Right lung (tissue), 10 donors: ENCODE measurements at places on chromosomes 2 and 18. TPM values are rescaled to one million over a fixed set of nuclear protein-coding genes. Genes with fewer than 3 reads are reported as not detected.
A peak's percentile ranks its signal among the peaks of the same experiment; 100 is the strongest.

HRH4 gene
- 0.10 TPM for polyA plus RNA-seq

DNA sequence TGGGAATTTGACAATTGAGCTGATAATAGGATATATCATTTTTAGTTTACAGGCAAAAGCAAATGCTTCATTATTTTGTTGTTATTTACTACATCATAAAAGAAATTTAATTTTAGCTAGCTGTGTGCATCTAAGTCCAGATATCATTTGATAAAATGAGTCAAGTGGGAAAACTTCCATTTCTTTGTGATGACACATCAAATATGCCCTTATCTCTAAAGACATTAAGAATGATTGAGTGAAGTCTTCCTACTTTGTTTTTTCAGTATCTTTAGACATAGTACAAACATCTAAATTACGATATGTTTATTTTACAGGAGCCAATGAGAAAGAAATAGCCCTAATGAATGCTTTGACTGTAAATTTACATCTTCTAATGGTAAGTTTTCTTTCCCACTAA, 77.0 kb downstream of the KYNU start:
- no peak for DNase-seq

ALPP gene
- not detected for polyA plus RNA-seq

TMEM247 gene
- not detected for polyA plus RNA-seq

- DNase-seq = peak; percentile 23
Measured at GRCh38 chr18:61531182-61531581, 198.0 kb downstream of the CDH20 start.

CCDC178 gene
- 1.1 TPM for polyA plus RNA-seq

GRCh38 chr18:70148039-70148938, 57.2 kb downstream of the RTTN start:
- DNase-seq = no peak

- no peak for DNase-seq
Measured at GRCh38 chr2:106596844-106597243, 109.7 kb downstream of the CD8B2 start.

ABCB11 gene
- polyA plus RNA-seq = not detected

DNA sequence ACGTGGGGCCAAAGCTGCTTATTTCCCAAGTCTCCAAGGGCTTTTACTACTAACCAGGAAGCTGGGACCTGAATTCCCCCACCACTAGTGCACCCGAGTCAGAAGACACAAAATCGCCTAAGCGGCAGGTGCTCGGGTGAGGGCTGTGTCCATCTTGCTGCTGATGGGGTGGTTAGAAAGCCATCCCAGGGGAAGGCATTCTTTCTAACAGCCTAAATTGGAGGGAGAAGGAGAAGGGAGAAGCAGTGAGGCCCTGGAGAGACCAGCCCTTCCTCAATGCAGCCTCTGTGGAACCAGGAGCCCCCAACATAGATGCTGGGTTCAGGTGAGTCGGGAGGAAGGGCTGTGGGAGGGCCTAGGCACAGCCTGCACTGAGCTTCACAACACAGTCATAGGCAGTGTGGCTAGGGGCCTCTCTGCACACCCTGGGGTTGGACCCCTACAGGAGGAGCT, 1.9 kb upstream of the PROM2 start:
- DNase-seq = no peak

DNA sequence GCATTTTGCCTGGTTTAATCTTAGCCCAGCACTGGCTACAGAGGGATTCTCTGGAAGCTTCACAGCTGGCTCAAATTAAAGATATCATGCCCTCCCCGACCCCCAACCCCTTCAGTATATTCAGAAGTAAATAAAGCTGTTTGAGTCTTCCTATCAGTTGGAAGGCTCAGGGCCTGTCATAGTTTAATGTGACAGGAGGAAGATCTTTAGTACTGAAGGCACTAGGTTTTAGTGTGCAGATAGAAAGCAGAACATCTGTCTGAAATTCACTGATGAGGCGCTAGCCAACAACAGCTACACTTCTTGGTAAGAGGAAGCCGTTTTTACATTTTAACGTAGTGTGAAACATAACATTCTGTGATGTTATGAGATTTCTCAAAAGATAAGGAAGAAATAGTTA, 969.1 kb upstream of the CDH2 start:
- no peak for DNase-seq

RALB gene
- 130 TPM for polyA plus RNA-seq

GRCh38 chr2:46270384-46270783, 26.8 kb upstream of the EPAS1 start:
- no peak for DNase-seq

LYPD6B gene
- polyA plus RNA-seq = 28.5 TPM

BMPR2 gene
- 84.9 TPM for polyA plus RNA-seq

DNA sequence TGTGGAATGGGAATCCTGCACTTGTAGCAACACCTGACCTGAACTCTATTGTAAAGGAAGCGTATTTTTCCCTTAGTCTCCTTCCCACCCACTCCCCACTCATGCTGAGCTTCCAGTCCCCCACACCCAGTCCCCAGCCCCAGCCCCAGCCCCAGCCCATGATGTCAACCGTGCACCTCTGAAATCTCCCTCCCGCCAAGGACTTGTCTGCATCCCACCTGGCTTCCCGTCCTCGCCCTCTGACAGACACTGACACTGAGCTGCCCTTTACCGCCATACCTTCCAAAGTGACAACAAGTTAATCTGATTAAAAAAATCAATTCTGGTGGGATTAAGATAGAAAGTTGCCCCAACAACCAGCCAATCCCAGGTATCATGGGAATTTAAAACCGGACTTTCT, 213.6 kb upstream of the CELF4 start:
- DNase-seq = no peak

- DNase-seq = no peak
Measured at GRCh38 chr2:38294597-38294996, 82.5 kb downstream of the ATL2 start.

- no peak for DNase-seq
Measured at GRCh38 chr2:138113871-138114525, 149.7 kb downstream of the HNMT start.

DNA sequence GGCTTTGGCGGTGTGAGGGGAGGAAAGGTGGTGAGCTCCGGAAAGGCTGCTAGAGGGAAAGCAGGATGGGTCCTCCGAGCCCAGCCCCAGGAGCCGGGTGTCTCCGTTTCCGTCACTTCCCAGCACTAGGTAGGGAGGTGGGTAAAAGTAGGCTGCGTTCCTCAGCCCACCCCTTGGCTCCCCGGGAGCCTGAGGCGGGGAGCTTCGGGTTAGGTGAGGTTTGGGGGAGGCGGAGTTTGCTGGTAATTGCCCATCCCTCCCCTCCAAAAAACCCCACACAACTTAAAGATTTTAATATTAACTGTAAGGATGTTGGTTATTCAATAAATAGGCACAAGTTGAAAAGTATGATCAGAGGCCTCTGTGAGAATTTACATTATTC, 552 bp upstream of the ATF2 start:
- DNase-seq = no peak

DNA sequence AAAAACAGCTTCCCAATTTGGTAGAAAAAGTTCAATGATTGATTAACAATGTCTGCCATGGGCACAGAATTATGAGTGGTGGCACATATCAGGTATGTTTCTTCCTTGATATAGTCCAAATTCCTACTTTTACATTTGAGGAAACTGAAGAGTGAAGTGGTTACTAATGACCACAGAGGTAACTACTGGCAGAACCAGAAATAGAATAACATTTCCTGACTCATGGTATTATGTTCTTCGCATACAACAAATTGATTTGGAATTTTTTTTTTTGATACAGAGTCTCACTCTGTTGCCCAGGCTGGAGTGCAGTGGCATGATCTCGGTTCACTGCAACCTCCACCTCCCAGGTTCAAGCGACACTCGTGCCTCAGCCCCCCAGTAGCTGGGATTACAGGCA, 6.0 kb upstream of the NFE2L2 start:
- no peak for DNase-seq

DNA sequence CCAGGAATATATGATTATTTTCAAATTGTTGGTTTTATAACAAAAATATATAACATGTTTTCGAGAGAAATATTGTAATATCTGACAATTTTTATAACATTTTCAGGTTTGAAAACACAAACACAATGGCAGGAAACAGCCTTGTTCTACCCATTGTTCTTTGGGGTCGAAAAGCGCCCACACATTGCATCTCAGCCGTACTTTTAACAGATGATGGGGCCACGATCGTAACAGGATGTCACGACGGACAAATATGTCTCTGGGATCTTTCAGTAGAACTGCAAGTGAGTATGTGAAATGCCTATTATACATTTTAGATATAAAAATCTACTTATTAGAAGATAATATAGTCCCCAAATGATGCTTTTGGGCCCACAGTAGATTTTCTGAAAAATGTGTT, 21.2 kb downstream of the WDR7 start:
- DNase-seq = no peak

LHCGR gene
- 0.13 TPM for polyA plus RNA-seq

ATP8B1 gene
- polyA plus RNA-seq = 12.1 TPM

DNA sequence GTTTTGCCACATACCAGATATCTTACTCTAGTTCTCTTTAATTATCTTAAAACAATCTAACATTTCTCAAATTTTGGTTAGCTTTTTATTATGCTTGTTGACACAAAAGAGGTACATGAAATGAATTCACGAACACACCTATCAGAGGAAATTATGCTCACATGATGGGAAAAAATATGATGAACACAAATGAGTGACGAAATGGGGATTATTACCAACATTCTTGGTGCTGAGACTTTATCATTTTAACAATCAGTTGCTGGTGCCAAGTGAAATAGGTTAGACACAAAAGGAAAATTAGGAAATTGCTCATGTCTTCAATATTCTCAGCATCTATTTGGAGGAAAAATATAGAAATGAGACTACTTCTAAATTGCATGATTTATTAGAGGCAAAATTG, 944.7 kb upstream of the NRXN1 start:
- no peak for DNase-seq

DNA sequence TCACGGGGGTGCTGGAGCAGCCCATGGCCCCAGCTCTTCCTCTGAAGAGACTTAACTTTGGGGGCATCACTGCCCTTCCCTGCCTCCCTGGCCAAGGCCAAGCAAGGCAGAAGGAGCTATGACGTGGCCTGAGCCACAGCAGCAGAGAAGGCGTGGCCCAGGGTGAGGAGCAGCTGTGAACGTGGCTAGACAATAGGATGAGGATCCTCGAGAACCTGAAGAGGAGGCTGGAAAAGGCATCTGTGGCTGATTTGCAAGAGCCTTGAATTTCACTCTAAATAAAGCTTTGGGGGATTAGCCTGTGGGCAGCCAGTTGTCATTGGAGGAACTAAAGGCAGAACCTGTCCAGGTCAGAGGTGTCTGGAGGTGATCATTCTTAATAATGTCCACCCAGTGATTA, 652.9 kb upstream of the ID2 start:
- no peak for DNase-seq

GRCh38 chr18:68244786-68245185, 470.1 kb downstream of the TMX3 start:
- DNase-seq = no peak

- no peak for DNase-seq
Measured at GRCh38 chr2:8799004-8799403, 38.4 kb downstream of the KIDINS220 start.

DNA sequence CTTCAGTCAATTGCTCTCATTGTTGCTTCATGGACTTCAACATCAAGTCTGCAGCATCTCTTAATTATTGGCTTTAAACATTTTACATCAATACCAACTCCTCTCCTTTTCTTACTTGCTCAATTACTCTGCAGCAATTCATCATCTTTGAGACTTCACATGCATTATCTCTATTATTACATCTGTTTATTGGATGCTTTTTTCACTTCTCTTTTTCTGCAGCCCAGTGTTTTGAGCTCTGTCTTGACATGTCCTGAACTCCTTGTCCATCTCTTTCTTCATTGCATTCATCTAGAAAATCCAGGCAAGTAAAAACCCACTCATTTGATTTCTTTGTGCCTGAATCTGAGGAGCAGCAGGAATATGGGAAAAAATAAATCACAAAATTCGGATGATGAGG, 647.9 kb downstream of the PLCL1 start:
- DNase-seq = no peak

- DNase-seq = no peak
Measured at GRCh38 chr2:132426656-132427055, 10.1 kb downstream of the GPR39 start.

DNA sequence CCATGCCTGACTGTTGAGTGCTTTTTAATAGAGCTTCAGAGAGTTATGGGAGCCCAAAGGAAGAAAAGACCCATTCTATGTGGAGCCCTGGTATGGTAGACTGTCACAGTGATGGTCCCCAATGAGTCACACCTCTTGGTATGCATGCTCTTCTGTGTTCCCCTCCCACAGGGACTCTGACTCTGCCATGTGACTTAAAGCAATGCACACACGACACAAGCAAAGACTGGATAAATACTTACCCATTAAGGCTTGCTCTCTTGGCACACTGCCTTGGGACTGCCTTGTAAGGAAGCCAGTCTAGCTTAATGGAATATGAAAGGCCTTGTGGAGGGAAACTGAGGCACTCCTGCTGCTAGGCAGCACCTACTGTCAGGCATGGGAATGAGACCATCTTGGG, 16.7 kb upstream of the DTNB start:
- DNase-seq = no peak

UGT1A3 gene
- not detected for polyA plus RNA-seq

DNA sequence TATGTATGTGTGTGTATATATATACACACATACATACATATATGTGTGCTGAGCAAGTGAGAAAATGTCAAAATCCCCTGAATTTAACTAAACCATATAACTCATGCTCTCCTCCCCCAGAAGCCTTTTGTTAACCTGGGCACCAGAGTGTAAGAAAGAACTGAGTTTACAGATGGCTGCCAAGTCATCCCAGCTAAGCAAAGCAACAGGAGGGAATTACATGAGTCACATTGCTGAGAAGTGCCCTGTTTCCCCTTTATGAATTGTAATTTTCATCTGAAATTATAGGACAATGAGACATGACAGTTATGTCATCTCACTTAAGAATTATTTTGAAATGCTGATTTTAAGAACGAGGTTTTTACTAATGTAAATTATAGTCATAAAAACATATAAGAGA, 29.9 kb downstream of the SCN7A start:
- DNase-seq = no peak

DNA sequence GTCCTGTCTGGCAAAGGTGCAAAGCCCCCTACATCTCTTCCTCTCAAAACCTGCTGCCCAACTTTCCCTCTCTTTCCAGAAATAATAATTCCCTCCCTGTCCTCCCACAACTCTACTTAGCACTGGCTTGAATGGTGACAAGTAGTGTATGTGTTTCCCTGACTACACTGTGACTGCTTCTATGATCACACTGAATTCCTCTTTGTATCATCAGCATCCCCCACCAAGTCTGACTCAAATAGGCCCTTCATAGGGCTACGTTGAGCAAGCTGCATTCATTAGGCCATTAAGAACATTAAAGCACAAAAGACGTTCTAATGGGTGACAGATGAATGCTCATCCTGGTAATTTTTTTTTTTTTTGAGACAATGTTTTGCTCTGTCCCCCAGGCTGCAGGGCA, 13.7 kb upstream of the ST3GAL5 start:
- no peak for DNase-seq

DNA sequence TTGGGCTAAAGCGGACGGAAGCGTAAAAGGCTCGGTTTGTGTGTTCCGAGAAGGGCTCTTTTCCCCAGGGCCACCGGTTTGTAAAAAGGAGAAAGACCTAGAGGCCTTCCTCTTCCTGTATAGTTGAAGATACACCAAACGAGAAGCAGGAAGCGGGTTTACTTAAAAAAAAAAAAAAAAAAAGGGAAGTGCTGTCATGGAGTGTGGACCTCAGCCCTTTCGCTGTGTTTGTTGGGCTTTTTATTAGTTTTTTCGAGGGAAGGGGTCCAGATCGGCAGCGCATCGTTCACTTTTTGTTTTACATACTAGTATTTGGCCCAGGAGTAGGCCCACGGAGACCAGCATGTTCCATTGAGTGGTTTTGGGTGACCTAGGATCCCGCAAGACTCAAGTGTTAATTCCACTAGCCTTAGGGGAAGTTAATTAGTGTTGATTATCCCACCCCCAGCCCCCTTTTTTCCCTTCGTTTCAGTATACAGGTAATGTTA, 676 bp downstream of the ACTR2 start:
- DNase-seq = peak; percentile 49

ALK gene
- polyA plus RNA-seq = 0.27 TPM
